Activated CD4-positive, alpha-beta memory T cell treated with anti-CD3 and anti-CD28 coated beads for 36 hours (primary cell): ENCODE measurements at places on chromosomes 7 and 10. TPM values are rescaled to one million over a fixed set of nuclear protein-coding genes. Genes with fewer than 3 reads are reported as not detected.

Gene DPP6
- not detected for total RNA-seq

Gene PMS2
- total RNA-seq, result 21.4 TPM

Gene INMT
- total RNA-seq, result not detected

Gene FAM241B
- 10.9 TPM for total RNA-seq

Gene CALHM3
- total RNA-seq, result not detected

Gene NSUN5
- total RNA-seq, result 55.5 TPM

DNA sequence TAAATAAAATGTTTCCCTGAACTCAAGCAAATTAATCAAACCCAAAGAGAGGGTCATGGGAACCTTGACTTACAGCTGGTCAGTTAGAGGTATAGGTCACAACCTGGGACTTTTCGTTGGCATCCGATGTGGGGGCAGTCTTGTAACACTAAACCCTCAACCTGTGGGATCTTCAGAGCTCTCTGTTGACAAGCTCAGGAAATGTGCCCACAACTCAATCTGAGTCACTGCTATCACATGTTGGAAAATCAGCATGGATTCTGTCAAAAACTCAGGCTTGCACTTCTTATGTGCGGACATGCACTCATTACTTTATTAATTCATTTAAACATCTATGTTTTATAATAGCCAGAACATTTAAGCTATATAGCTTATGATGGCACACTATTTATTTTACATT, 424.6 kb upstream of the SORCS1 start:
- no peak for DNase-seq

GRCh38 chr10:32190890-32191491, 134.8 kb upstream of the KIF5B start:
- no peak for DNase-seq

GRCh38 chr7:16984375-16984774, 102.6 kb upstream of the AGR3 start:
- DNase-seq, result no peak

DNA sequence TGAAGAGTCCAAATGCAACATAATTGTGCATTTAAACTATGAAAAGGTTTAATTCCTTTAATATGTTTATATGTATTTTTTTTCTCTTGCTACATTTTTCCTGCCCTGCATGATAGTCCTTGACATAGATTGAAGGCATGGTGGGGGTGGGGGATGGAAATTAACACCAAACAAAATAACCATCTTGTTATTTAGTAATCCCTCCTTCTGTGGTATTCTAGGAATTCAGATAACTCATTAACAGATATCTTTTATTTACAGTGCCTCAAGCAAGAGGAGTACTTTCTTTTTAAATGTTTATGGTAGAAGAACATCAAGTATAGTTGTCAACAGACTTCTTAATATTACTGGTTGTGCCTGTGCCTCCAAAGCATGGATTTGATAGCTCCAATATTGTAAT, 337.6 kb upstream of the SEMA3A start:
- no peak for DNase-seq

DNA sequence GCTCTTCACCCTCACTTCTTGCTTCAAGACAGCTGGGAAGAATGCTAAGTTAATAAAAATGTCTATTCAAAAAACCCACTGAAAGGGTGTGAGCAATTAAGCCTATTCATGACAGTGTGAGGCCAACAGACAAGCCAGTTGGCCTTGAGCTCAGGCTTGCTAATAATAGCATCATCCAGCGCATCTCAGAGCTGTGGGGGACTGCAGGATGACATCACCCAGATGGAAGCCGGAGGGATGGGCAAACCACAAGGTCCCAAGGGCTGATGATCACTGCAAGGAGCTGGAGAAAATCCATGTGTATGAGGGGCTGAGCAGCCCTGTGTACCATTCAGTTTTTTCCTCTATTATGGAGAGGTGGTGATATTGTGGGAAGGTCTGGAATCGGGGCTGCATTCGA, 770.4 kb downstream of the TNS3 start:
- no peak for DNase-seq

- no peak for DNase-seq
These were observed 24.7 kb upstream of the GPAM start for GRCh38 chr10:112208292-112208691.

- DNase-seq, result no peak
These were observed 523.2 kb upstream of the SORCS1 start for GRCh38 chr10:107687701-107688100.

DNA sequence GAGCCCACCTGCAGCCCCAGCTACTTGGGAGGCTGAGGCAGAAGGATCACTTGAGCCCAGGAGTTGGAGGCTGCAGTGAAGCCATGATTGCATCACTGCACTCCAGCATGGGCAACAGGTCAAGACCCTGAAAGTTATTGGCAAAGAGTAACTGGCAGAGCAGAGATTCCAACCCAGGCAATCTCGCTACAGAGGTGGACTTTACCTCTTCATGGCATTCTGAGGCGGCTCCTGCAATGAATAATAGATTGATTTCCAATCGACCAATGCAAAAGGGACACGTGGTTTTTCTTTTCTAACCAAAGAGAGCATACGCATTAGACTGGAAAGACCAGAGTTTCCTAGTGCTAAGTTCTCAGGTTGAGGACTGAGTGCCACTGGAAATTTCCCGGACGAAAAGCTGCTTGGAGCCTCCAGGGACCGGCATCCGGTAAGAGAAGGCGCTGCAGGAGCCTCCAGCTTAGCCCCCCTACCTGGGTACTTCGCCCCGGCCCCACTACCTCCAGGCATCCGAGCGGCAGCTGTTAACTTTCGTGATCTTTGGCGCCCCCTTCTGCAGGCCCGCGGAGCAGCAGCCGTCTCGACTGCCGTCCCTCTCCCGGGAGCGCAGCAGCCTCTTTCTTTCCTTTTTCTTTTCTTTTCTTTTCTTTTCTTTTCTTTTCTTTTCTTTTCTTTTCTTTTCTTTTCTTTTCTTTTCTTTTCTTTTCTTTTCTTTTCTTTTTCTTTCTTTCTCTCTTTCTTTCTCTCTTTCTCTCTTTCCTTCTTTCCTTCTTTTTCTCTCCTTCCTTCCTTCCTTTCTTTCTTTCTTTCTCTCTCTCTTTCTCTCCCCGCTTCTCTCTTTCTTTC, 4.1 kb downstream of the MBLAC1 start:
- DNase-seq, result peak; percentile 91

- DNase-seq, result no peak
These were observed 111.7 kb upstream of the MBL2 start for GRCh38 chr10:52883996-52884871.

DNA sequence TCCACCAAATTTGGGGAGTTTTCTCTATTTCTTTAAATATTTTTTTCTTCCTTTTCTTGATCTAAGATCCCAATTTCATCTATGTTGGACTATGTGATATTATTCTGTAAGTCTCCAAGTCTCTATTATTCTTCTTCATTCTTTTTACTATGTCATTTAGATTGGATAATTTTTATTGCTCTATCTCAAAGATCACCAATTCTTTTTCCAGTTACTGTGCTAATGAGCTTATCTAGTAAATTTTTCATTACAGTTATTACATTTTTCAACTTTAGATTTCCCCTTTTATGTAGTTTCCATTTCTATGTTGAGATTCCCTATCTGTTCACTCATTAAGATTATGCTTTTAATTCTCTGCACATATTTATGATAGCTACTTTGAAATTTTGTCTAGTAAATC, 131.6 kb upstream of the NAMPT start:
- no peak for DNase-seq

DNA sequence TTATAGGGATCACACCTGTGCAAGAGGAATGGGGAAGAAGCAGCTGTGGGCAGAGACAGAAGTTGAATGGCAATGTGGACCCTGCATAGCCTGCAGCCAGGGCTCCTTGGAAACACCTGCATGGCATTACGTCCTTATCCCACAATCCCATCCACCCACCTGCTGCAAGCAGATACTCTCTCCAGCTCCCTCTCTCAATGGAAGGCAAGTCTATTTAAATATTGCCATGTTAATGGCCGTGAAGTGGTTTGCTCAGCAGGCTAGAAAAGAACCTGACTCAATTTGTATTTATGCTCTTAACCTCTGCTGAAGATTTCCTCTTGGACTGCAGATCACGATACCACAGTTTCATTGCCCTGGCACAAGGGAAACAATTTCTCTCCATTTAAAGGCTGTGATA, 417.0 kb downstream of the TYW1 start:
- no peak for DNase-seq

- DNase-seq, result no peak
These were observed 243.5 kb upstream of the PITRM1 start for GRCh38 chr10:3415878-3416605.

DNA sequence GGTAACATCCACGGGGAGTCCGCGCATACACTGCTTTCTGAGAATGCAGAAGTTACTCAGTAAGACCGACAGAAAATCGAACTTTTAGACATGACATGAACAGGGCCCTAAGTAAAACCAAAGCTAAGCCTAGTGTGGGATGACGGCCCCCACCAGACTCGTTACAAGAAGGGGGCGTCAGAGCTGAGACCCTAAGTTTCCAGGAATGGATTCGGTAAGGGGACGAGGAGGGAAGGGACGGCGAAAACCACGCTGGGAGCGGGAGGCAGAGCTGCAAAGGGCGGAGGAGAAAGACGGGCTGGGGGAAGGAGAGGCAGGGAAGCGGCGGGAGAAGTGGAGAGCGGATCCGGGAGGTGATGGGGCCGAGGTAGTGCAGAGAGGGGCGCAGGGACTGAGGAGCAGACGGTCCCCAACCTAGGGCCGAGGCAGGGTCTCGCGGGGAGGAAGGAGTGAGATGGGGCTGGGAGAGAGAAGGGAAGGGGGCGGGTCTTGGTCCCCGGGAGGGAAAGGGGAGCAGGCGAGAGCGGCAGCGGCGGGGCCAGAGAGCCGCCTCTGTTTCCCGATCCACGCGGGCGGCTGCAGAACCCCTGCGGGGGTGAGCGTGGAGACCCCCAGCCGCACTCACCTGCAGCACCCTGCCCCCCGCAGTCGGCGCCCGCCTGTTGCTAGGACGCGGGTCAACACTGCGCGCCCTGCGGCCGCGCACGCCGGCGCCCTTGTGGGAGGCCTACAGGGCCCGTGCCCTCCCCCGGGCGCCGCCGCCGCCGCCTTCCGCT, 513 bp downstream of the ODAD2 start:
- DNase-seq, result peak; percentile 29

DNA sequence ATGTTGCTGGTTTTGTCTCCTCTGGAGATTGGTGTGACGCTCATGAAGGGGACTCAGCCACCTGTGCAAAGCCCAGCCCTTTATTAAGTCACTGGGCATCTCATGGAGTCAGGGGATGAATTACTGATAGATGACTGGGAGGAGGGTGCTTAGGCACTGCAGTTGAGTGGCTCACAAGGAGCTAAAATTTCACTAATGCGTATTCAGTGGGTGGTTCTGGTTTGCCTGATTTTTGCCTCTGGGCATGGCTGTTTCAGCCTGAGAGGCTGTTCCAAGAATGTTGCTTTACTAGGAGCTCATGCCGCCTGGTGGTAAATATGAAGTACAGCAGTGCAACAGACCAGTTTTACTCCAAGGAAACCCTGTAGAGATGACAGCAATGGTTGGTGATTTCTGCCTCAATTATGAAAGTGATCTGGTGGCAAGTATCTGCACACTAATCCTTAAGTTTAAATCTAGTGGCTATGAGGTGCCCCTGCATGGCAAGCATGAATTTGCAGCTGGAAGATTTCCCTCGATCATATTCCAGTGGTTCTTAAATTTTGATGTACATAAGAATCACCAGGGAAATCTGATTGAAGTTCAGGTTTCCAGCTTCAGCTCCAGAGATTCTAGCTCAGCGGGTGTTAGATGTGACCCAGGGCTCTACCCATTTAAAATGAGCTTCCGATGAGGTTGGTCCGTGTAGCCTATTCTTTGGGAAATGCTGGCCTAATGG, 19.9 kb downstream of the ACTA2 start:
- DNase-seq, result peak; percentile 44

DNA sequence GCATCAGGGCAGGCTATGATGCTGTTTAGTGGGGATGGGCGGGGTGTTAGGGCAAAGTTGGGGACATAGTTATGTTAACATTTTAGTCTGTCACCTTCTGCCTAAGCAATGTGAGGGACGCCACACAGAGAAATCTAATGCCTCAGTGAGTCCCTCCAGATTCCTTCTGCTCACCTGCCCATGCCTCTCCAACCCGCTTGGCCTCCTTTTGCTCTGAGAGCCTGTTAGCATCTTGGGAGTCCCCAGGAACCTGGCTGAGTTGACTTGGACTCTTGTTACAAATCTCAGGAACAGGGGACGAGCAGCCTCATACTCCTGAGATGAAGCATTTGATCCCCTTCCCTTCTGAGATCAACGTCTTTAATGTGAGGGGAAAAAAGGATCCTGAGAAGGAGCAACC, 336.8 kb downstream of the CCSER2 start:
- no peak for DNase-seq

DNA sequence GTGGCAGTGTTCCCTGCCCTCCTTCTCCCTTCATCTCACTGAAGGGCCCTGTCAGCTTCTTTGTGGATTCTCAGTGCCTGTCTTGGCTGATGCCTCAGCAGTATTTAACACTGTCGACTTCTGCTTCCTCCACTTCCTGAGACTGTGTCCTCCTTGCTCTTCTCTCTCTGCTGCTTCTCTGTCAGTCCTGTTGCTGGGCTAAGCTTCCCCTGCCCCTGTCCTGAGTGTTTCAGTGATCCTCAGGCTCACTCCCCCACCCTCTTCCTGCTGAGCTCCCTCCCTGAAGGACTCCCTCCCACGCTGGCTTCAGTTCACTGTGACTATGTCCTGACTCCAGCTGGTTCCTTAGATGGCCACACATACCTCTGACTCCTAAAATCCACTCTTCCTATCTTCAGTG, 64.9 kb downstream of the CREM start:
- DNase-seq, result no peak

GRCh38 chr7:96996958-96997511, 8.3 kb upstream of the DLX6 start:
- no peak for DNase-seq

GRCh38 chr10:114726820-114727271, 68.8 kb upstream of the ABLIM1 start:
- DNase-seq, result no peak

- peak; percentile 3 for DNase-seq
These were observed 85.4 kb downstream of the FOXL3 start for GRCh38 chr7:375321-375831.

DNA sequence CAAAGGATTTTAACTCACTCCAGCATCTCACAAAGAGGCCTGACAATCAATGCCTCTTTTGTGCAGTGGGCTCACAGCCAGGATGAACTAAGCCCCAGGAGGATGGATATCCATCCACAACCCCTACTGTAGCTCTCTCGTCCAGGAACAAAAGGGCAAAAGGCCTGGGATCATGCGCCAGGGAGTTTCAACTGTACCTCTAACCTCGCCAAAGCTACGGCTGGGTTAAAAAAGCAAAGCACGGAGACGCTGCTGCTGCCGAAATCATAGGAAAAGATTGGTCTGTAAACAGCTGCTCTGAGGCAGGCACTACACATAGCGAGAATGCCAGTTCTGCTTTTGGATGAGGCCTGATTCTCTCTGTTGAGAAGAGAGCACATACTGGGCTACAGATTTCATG, 32.1 kb downstream of the VSTM4 start:
- DNase-seq, result no peak

GRCh38 chr7:116902867-116903266, 40.5 kb downstream of the CAPZA2 start:
- DNase-seq, result no peak

- DNase-seq, result no peak
These were observed 106.3 kb downstream of the ANK3 start for GRCh38 chr10:60283397-60283796.

GRCh38 chr7:49479441-49479840, 294.0 kb upstream of the VWC2 start:
- no peak for DNase-seq
